Stimulated activated naive CD8-positive, alpha-beta T cell treated with anti-CD3 and anti-CD28 coated beads, Interleukin-15, amount 100 ng/mL, for 72 hours (primary cell): ENCODE measurements at places on chromosomes 2 and 18.
A peak's percentile ranks its signal among the peaks of the same experiment; 100 is the strongest.

- DNase-seq: no peak
These were observed 306.7 kb upstream of the SLC8A1 start for GRCh38 chr2:40758401-40759155.

GRCh38 chr2:168245074-168245825 lies 2.1 kb downstream of the STK39 start:
- no peak for DNase-seq

DNA sequence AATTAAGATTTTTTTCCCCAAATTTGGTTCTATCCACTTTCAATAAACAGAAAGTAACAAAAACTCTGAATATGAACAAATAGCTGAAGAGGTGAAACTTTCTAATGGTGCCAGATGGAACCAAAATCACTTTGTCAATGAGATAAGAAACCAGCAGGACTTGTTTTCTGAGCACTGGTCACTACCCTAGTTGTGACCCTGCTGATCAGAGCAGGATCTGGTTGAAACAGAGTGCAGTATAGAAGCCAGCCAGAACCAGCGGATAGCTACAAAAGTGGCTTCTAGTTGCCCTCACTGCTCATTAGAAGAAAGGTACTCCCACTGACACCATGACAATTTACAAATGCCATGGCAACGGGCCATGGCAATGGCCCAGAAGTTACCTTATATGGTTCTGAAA lies 158.3 kb upstream of the PIEZO2 start:
- DNase-seq: no peak

- DNase-seq: no peak
These were observed 57.4 kb downstream of the GATA6 start for GRCh38 chr18:22226801-22227200.

DNA sequence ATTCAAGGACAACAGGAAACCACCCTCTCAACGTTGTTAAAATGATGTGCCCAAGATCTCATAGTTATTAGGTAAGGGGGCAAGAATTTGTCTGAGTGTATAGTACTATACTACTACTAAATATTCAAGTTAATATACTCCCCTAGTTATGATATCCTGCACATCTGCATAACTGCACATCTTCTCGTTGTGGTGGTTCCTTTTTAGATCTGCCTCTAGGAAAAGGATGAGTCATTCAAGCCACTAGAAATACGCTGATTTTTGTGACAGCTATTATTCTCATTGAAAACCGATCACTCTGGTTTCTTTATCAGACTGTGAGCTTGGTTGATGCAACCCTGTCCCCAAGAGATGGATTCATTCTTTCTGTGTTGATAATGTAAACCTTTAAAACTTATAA lies 1067.0 kb upstream of the FANCL start:
- no peak for DNase-seq

GRCh38 chr2:215032153-215032552 lies 106.3 kb downstream of the ABCA12 start:
- DNase-seq: no peak

GRCh38 chr2:203706403-203706802 lies at the start of gene CD28:
CD28 (plus strand) TSS chr2:203706639; CDS start chr2:203706697, 58 bp downstream.
- peak; percentile 93 for DNase-seq
